ENCODE measurements at places on chromosomes 13 and 19.

DNA sequence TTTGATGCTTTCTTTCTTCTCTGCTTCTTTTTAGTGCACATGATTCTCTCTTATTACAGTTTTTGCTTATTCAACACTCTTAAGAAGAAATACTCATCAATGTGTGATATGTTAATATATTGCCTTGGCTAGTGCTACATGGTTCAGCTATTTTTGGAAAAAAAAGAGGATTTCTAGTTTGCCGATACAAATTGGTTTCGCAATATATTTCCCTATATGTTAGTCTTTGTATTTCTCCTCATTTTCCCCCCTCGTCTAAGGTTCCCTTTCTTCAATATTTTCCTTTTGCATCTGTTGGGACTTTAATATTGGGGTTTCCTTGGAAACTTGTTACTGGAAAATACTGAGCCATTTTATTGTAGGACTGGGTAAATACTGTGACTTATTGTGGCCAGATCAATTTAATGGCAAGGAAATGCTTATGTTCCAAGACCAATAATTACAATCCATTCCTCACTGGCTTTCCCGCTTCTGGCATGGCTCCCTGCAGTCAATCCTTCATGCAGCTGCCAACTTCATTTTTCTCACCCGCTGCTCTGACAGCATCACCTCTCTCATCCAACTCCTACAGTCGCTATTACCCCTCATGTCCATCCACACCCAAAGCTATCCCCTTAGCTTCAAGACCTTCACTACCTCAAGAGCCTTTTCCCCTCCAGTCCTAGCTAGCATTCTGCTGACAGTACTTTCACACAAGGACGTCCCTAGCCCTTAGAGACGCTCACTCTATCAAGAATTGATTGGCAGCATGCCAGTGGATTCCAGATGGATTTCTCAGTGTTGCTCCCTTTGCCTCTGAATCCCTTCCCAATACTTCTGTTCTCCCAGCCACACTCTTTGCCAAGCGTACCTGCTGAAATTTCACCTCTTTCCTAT is 280.1 kb upstream of the TMTC4 start:
- DNase-seq: no peak

GRCh38 chr19:10617409-10618121 is 7.8 kb upstream of the SLC44A2 start:
- no peak for DNase-seq

DNA sequence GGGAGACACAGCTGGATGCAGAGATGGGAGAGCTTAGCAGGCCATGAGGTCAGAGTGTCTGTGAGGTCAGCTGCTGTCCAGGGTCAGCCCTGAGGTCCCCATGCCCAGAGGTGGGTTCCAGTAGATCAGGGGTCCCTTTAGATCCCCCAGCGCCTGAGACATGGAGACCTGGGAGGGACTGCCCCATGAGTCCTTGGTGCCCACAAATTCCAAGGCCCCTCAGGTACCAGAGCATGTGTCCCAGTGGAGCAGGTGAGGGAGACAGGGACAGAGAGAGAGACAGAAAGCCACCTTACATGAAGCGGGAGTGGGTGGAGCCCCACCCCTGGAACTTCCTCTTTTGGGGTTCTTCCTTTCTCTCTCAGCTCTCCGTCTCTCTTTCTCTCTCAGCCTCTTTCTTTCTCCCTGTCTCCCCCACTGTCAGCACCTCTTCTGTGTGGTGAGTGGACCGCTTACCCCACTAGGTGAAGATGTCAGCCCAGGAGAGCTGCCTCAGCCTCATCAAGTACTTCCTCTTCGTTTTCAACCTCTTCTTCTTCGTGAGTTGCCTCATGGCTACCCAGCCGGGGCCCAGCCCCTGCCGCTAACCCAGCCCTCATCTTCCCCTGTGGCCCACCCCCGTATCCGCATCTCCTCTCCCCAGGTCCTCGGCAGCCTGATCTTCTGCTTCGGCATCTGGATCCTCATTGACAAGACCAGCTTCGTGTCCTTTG is at the start of gene CD37:
CD37 (plus strand) TSS at position 336 of the 713 bp plus-strand sequence; CDS start at position 471, 135 bp downstream.
- no peak for DNase-seq

DNA sequence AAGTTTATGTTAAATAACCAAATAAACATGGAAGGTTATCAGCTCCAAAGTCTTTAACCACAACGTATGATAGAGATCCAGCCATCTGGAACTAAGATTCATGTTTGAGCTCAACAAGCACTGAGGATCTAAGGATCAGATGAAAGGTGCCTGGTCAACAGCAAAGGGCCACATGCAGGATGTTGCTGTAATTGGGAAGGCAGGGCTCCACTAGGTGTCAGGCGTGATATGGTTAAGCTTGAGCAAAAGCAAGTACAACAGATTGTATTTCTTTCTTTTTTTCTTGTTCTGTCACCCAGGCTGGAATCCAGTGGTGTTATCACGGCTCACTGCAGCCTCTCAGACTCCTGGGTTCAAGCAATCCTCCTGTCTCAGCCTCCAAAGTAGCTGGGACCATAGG is 12.0 kb downstream of the EBPL start:
- DNase-seq: no peak

GRCh38 chr19:50514346-50515167 is 844 bp upstream of the ASPDH start:
- no peak for DNase-seq

DNA sequence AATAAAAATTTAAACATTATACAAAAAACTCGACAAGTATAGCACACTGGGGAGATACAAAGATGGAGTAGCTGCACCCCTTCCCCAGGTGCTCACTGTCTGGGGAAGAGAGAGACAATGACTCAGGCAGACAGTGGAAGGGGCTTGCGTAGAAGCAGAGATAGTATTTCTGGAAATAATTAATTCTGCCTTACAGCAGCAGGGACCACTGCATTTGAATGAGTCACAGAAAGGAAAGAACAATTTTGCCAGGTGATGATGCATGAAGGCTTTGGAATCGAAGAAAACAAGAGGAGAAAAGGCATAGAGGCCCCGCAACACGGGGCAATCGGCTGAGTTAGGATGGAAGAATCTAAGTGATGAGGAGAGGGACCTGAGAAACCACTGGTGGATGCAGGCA is 447.4 kb downstream of the EFNB2 start:
- DNase-seq: no peak

DNA sequence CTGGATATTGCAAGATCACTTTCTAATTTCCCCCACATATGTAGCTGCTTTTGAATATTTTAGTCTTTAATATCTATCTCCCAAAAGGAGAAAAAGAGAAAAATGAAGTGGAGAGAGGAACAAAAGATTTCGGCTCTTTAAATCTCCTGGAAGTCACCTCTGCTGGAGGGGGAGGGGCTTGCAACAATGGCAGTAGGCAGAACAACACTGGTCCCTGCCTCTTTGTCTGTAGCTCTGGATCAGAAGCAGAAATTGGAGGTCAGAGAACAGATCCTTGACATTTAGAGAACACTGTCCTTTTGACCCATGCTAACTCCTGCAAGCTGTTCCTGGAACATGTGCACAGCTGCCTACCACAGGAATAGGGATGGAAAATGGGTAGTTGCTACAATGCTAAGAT is 86.7 kb upstream of the GPR12 start:
- DNase-seq: no peak

DNA sequence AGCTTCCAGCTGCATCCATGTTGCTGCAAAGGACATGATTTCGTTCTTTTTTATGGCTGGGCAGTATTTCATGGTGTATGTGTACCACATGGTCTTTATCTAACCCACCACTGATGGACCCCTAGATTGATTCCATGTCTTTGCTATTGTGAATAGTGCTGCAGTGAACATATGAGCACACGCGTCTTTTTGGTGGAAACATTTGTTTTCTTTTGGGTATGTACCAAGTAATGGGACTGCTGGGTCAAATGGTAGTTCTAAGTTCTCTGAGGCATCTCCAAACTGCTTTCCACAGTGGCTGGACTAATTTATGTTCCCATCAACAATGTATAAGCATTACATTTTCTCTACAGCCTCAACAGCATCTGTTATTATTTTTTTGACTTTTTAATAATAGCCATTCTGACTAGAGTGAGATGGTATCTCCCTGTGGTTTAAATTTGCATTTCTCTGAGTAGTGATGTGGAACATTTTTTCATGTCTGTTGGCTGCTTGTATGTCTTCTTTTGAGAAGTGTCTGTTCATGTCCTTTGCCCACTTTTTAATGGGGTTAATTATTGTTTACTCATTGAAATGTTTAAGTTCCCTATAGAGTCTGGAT is 6.8 kb upstream of the UBE2L5 start:
- no peak for DNase-seq

GRCh38 chr19:18437491-18438330 is at the start of gene ISYNA1:
TSS of gene ISYNA1 (minus strand) at chr19:18438133. CDS start at chr19:18437979, 154 bp downstream.
- no peak for DNase-seq

DNA sequence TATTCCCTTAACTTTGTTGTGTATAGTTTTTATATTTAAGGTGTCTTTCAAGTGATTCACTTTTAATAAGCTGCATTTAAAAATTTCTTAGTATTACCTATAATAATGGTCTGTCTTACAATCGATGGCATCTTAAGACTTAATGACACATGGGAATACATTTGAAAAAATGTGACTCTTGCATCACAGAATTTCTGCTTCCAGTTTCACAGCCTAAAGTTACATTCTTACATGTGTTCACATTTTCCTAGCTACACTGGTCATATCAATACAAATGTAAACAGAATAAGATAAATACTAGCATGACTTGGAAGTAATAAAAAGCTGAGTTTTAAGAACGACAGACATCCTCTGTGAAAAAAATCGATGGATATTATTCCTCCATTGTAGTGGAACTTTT is 1597.1 kb upstream of the MIR17HG start:
- DNase-seq: no peak

DNA sequence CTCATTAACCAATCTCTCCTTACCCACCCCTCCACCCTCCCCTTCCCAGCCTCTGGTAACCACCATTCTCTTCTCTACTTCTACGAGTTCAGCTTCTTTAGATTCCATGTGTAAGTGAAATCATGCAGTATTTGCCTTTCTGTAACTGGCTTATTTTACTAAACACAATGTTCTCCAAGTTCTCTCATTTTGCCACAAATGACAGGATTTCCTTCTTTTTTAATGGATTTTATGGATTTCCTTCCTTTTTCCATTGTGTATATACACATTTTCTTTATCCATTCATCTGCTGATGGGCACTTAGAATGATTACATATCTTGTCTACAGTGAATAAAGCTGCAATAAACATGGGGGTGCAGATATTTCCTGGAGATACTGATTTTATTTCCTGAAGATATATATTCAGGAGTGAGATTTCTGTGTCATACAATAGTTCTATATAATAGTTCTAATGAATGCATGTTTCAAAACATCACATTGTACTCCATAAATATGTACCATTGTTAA is 20.2 kb downstream of the KCTD12 start:
- no peak for DNase-seq

DNA sequence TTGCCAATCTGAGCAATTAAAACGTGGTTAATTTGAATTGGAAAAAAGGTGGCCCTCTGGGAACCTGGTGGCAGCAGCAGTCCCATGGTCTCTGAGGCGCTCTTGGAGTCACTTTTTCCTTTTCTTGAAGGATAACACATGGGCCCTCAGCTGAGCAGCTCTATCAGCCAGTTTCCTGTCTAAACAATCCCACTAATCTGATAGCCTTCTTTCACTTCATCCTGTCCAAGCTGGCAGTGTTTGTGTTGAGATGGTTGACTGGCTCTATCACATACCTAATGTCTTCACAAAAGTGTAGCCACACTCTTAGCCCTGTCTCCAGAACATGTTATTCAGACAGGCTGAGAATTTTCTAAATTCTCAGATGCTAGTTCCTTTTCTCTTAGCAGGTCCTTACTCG is 10.7 kb downstream of the MZT1 start:
- DNase-seq: no peak

DNA sequence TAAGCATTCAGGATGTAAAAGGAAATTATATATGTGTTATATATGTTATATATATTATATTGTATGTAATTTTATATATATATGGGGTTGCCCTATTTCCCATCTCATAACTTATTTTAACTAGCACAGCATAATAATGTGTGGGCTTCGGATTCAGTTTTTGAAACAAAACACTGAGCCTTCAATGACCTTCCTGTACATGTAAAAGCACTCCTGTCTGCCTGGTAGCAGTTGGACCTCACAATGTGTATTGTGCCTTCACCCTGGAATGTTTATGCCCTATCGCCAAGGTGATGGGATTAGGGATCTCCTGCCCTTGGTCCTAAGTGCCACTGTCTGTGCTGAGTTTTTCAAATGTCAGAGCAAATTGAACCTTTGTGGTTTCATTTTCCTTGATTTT is 968.8 kb downstream of the TUBA3C start:
- DNase-seq: no peak

GRCh38 chr13:23963184-23963931 is 66.1 kb upstream of the C1QTNF9B start:
- DNase-seq: no peak

DNA sequence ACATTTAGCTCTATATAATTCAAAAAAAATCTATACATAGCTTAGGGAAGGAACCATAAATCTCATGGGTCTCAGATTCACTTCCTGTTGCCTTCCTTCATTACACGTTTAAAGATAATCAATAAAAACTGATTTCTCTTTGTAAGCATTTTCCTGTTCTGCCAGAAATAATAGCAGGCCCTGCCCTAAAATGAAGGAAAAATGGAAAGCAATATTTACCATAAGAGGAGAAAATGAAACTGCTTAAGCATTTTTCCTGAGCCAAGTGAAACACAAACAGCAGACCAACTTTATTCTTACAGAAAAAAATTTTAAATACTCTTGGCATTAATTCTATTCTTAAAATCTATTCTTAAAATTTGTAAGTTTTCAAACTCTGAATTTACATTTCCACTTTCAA is 4.0 kb downstream of the LHFPL6 start:
- DNase-seq: no peak

- DNase-seq: no peak
Measured at GRCh38 chr19:47657719-47658118, 48.8 kb downstream of the BICRA start.

- no peak for DNase-seq
Measured at GRCh38 chr13:67772807-67773453, 542.8 kb upstream of the PCDH9 start.

DNA sequence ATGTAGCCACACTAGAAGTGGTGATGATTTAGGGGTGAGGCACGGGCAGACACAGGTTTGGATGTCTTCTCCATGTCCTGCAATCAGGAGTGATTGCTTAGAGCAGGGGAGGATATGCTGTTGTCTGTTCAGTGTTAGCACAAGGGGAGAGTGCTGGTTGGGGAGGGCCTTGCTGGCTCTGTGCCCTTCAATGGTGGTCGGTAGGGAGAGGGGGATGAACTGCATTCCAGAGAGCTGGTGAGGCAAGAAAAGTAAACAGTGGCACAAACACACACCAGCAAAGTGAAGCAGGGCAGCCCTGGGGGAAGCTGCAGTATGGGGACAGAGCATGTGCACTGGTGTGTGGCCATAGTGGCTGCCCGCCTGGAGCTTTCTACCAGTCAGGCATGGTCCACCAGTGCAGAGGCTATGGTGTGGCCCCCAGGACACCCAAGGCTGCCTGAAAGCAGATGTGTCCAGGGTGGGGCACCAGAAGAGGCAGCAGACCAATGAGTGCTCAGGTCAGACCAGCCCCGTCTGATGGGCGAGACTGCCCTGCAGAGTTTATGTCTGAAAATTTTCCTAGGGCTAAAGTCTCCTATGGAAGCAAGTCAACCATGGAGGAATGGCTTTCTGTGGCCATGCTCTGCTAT is 1676.9 kb downstream of the PCDH9 start:
- no peak for DNase-seq
